NCI-H2081 treated with DMSO at 0.1 percent for 48 hours (cell line): ENCODE measurements at places on chromosomes 3 and 15.

GRCh38 chr3:151209654-151210053 lies 6.6 kb upstream of the GPR171 start:
- DNase-seq, result no peak

DNA sequence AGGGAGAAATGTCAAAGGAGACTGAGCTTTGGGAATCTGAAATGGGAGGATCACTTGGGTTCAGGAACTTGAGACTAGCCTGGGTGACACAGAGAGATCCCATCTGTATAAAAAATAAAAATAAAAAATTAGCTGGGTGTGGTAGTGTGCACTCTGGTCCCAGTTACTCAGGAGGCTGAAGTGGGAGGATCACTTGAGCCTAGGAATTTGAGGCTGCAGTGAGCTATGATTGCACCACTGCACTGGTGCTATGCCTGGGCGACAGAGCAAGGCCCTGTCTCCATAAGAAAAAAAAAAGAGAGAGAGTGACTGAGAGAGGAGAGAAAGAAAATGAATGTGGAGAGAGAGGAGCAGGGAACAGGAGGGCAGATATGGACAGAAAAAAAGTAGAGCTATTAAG lies 72.8 kb downstream of the SENP2 start:
- DNase-seq, result no peak

- no peak for DNase-seq
Observed at GRCh38 chr3:4476496-4476895, 9.4 kb upstream of the SUMF1 start.

DNA sequence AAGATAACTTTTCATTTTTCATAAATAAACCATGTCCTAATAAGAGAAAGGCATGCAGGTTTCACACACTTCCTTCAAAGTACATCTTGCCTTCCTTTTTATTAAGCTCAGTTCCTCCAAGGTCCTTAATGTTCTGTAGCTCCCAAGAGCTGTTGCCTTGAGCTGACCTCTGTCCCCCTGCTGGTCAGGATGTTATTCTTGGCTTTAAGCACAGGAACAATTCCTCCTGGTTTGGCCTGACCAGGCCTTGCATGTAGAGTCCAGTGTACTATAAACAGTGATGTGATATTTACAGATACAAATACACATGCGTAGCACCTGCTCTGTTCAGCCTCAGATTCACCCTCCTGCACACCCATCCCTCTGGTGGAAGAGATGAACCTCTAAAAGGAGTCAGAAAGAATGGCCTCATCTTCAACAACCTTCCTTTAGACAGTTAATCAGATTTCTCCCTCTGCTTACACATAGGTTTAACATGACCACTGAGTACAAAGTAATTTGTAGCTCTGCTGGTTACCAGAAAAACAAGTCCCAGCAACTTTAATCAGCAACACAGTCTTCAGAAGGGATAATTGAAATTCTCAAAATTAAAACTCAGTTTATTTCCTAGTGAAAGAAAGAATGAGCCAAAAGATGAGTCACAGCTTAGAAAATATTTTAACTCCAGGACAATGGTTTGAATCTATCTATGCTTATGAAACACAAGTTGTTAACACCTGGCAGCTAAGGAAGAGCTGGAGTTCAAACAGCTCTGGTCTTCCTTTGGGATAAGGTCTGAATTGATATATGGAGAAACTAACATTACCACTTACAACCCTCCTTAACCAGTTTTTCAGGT lies 46.5 kb downstream of the PTPN9 start:
- no peak for DNase-seq

GRCh38 chr3:14359348-14359747 lies 43.1 kb upstream of the SLC6A6 start:
- DNase-seq, result no peak

DNA sequence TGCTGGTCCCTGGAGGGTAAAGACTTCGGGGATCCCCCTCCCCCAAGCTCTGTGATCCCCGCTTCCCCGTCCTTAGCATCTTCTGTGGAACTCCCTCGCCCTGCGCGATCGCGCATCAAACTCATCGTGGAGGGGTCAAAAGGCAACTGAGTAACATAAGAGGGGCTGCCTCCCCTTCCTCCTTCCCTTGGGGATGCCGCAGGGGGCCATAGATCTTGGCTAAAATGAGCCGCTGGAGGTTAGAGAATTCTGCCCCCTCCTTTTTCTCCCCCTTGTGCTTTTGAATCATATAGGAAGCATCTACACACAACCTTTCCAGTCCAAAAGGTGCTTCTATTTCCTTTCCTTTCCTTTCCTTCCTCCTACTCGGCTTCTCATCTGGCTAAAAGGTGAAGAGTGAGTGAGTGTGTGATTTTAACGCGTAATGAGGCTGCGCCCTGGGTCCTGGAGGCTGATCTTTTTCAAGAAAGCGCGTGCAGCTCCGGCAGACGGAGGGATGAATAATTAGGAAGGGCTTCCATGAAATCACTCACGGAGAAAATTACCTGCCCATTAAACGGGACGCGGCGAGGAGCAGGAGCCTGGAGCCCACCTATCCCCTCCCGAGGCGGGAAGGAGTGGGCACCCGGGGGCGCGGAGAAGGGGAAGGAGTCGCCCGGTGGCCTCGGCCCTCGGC lies 831 bp upstream of the ROBO2 start:
- DNase-seq, result no peak

GRCh38 chr3:146154995-146155394 lies 6.0 kb downstream of the PLOD2 start:
- no peak for DNase-seq

DNA sequence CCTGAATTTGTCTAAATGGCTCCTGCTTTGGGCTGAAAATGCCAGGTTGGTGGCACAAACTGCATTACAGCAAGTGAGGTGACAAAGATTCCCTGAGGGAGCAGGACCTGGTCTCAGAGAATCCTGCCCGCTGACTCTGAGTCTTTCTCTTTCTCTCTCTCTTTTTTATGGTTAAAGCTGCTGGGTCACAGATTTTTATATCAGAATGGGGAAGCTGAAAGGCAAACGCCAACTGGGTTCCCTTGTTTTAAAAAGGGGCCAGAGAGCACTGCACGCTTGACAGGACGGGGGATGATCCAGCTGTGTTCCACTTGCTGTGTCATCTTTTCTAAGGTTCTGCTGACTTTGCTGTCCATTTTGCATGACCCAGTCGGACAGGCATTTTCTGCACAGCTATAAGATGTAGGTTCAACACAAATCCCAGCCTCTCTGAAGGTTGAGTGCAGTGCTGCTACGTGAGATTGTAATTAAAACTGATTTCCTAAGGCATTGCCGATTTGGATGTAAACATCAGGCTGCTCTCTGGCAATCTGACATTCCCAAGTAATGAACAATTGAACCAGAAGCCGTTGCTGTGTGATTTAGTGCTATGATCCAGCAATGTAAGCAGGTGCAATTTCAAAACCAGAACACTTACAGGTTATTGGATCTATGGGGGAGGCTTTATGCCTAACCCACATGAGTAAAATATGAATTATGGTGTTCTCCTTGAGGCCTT lies 25.8 kb downstream of the ARHGEF3 start:
- DNase-seq, result no peak

- no peak for DNase-seq
Observed at GRCh38 chr3:69684309-69684961, 54.8 kb upstream of the MITF start.

DNA sequence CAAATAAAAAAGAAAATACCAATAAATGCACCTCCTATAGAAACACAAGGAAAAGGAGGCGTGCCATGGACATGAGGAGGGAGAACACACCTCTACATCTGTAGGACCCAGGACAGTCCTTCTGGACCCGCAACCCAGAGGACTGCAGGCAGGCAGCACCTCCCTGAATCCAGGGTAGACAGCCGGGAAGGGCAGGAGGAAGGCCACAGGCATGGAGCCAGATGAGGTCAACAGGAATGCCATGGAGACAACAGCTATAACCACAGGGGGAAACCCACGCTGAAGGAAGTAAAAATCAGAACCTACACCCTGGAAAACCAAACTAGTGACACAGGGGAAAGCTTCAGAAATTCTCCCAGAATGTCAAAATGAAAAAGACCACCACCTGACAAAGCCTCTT lies 248.8 kb upstream of the NSMCE3 start:
- DNase-seq, result no peak

- no peak for DNase-seq
Observed at GRCh38 chr3:140442621-140443020, 235.2 kb upstream of the TRIM42 start.
